ENCODE measurements at places on chromosomes 7 and 10.

DNA sequence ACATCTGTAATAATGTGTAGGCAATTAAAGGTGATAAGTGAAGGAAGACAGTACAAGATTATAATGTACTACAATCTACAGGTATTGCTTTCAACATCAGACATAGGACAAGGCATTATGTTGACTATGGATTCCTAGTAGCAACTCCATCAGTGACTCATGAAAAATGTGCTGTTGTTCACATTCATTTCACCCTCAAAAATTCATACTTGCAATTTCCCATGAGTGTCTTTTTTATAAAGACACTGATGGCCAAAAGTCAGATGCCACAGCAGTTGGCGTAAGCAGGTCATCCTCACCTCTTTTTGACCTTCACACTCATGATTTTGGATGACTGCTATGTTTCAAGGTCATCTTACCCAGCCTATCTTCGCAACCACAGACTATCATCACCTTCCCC is 100.0 kb upstream of the AMPH start:
- DNase-seq = no peak

DNA sequence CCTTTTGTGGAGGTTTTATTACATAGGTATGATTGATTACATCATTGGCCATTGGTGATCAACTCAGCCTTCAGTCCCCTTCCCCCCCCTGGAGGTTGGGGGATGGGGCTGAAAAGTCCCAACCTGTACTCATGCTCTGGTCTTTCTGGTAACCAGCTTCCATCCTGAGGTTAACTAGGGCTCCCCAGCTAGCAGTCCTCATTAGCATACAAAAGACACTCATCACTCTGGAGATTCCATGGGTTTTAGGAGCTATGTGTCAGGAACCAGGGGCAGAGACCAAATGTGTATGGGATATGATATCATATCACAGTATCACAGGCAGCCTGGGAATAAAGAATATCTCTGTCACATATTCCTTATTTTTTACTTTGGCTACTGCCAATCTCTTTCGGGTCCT is 13.6 kb downstream of the CCSER2 start:
- DNase-seq = no peak

DNA sequence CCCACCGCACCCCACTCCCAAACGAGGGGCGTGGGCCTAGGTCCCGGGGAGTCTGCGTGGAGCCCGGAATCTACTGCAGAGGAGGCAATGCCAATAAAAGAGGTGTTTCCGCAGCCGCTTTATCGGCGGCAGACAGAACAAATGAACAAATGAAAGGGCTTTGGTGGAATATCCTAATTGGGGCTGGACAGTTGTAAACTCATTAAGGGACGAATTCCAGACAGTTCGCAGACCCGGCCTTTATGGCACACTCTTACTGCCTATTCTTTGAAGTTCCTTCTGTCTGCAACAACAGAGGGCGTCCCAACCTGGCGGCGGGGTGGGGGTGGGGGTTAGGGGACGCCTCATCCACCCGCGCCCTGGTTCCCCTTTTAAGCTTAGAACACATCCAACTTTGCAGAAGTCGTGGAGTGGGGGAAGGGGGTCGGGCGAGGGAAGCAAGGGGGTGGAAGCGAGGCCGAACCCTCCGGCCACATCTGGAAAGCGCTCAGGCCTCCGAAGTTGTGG is 4.1 kb downstream of the HOXA9 start:
- no peak for DNase-seq

DNA sequence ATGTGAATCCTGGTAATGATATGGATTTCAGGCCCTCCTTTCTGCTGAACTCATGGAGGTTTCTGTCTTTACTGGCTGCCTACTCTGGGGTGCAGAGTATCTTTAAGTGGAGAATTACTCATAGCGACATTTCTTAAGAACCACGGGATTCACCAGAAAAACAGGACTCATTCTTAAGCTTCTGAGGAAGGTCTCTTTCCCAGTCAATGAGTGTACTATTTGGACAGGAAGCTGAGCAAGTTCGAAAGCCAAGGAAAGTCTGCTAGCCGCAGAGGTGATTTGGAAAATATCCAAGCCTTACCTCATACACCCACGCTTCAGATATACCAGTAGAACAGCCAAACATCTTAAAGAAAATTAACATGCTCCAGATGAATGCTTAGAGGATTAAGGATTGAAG is 377.6 kb upstream of the MYO3A start:
- DNase-seq = no peak

DNA sequence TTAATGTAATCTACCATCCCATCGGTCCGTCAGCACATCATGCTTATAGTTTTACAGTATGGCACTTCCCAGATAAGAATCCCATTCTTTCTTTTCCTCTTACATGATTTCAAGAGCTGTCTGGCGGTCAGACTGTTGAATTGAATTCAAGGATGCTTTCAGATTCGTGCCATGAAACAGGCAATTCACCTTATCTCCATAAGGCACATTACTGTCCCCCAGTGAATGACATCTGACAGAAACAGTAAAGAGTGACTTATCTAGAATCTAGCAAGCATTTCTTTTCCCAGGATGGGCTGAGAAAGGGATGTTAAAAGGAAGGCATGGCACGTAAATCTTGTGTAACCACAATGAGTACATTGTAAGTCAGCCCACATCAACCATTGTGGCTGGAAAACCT is 61.1 kb upstream of the SEM1 start:
- DNase-seq = no peak

GRCh38 chr7:7742223-7742622 is 23.8 kb upstream of the RPA3 start:
- no peak for DNase-seq

GRCh38 chr10:67772151-67772550 is 65.8 kb downstream of the DNAJC12 start:
- no peak for DNase-seq

All from T-helper 9 cell (primary cell).